Mesothelial cell of epicardium (in vitro differentiated cells): ENCODE measurements at places on chromosomes 12 and 14.

- DNase-seq = no peak
Observed at GRCh38 chr14:26709019-26709418, 111.2 kb upstream of the NOVA1 start.

DNA sequence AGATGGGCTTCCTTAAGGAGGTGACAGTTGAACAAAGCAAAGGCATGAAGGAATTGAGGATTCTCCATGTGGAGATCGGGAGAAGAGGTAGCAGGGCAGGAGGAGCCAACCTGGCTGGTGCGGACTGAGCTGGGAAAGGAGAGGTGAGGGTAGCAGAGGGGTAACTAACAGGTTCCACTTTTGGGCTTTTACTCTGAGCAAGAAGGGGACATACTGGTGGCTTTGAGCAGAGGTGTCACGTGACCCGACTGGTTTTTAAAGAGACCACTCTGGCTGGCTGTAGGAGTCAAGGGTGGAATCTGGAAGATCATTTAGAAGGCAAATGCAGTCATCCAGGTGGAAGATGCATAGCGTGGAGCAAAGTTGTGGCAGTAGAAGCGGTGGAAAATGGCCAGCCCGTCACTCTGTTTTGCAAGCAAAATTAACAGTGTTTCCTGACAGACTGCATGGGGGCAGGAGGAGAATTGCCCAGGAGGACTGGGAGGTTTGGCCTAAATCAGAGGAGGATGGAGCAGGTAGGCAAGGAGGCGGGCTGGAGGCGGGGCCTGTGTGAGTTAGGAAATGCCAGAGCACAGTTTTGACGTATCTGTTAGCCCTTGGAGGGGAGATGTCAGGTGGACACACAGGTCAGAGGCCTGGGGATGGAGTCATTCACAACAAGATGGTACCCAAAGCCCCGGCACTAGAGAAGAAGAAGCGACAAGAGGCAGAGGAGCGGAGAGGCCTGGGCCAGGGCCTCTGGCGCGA, 156.3 kb upstream of the FKBP4 start:
- DNase-seq = no peak

DNA sequence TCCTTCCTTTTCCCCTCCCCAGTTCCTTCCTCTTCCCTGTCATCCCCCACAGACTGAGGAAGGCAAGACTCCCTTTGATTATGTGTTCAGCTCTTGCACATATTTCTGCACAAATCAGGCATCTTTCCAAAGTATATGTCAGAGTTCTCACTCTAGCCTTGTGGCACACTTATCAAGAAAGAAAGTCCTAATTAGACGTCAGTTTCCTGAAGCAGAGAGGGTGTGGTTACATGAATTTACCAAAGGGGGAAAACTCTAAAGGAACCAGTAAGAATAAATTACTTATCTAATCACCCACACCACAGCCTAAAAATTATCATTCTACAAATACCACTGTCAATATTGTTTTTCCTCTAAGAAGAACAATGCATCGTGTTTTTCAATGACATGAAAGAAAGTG, 120.7 kb upstream of the GRIP1 start:
- no peak for DNase-seq

GRCh38 chr12:124663771-124664366, 96.5 kb upstream of the NCOR2 start:
- no peak for DNase-seq

- DNase-seq = no peak
Observed at GRCh38 chr14:88005050-88005481, at the start of gene GPR65. Gene GPR65 (plus strand): TSS chr14:88005135. CDS start chr14:88010848, 5,713 bp downstream.

GRCh38 chr12:12723681-12724420, 6.7 kb downstream of the CDKN1B start:
- DNase-seq = peak; percentile 64

DNA sequence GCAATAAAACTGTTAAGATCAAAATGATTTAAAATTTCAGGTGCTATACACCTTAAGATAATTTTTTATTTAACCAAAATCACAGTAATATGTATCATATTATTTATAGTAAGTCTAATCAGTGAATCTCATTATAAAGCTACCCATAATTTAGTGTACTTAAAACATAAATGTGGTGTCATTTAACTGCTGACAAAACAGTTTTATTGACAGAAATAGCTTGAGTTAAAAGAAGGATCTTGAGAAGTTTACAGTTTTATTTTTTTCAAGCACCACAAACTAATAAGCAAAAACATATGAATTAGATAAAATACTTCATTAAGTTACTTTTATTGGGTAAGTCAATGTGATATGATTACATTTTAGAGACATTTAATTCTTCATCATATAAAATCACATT, 400.4 kb downstream of the PRKD1 start:
- no peak for DNase-seq
